Tibial nerve (tissue), 4 donors: ENCODE measurements at places on chromosomes 16 and 17. TPM values are rescaled to one million over a fixed set of nuclear protein-coding genes. Genes with fewer than 3 reads are reported as not detected.

The FAM234A gene
- total RNA-seq: 115 TPM

The LRRC46 gene
- not detected for total RNA-seq

The GPR179 gene
- 0.78 TPM for total RNA-seq

The TADA2A gene
- total RNA-seq: 22.1 TPM

DNA sequence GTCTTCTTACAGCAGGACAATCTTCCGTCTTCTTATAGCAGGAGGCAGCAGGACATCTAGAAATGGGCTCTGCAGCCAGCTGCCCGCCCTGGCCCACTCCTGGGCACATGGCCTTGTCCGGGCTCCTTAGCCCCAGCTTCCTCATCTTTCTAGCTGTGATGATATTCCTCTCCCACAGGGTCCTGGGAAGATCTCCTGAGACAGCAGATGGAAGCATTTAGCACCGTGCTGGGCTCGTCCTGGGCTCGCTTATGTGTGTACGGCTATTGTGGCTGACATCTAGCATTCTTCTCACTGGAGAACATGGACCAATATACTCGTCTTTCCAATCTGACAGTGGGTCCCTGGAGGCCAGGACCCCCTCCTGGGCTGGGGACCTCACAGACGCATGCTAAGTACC lies 48.5 kb downstream of the TIMM22 start:
- no peak overlapping the region for H3K27ac ChIP-seq
- DNase-seq: no peak
- no peak overlapping the region for H3K4me3 ChIP-seq

DNA sequence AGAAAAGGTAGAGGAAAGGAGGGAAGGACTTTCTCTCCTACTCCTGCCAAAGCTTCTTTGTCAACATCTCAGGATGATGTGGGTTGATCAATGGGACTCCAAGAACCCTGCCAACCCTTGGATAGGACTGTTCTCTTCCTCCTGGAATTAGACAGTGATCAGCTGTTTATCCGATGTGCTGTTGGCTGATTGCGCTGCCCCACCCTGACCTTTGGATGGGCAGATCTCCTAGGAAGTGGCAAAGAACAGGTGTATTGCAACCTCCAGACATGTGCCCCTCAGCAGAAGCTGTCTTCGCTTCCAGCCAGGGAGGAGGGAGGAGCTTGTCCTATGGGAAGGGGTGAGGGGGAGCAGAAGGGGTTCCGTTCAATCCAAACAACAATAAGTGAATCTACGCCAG lies 30.5 kb downstream of the SLC5A11 start:
- H3K27me3 ChIP-seq: no peaks in the 10 kb centered on the region
- H3K27ac ChIP-seq: no peak overlapping the region
- DNase-seq: no peak
- no peaks in the 10 kb centered on the region for H3K4me1 ChIP-seq
- no peak overlapping the region for H3K4me3 ChIP-seq

DNA sequence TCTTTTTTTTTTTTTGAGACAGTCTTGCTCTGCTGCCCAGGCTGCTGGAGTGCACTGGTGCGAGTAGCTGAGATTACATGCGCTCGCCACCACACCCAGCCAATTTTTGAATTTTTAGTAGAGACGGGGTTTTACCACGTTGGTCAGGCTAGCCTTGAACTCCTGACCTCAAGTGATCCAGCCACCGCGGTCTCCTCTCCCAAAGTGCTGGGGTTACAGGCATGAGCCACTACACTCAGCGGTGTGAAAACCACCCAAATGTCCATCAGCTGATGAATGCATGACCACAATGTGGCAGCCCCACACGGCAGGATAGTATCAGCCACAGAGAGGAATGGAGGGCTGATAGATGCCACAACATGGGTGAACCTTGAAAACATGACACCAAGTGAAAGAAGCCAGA lies 2.1 kb downstream of the P2RX5 start:
- DNase-seq: no peak
- H3K27me3 ChIP-seq: peaks cover 78% of the 10 kb centered on the region
- no peaks in the 10 kb centered on the region for H3K36me3 ChIP-seq
- H3K4me3 ChIP-seq: no peak overlapping the region

The FOXL1 gene
- 10.5 TPM for total RNA-seq

DNA sequence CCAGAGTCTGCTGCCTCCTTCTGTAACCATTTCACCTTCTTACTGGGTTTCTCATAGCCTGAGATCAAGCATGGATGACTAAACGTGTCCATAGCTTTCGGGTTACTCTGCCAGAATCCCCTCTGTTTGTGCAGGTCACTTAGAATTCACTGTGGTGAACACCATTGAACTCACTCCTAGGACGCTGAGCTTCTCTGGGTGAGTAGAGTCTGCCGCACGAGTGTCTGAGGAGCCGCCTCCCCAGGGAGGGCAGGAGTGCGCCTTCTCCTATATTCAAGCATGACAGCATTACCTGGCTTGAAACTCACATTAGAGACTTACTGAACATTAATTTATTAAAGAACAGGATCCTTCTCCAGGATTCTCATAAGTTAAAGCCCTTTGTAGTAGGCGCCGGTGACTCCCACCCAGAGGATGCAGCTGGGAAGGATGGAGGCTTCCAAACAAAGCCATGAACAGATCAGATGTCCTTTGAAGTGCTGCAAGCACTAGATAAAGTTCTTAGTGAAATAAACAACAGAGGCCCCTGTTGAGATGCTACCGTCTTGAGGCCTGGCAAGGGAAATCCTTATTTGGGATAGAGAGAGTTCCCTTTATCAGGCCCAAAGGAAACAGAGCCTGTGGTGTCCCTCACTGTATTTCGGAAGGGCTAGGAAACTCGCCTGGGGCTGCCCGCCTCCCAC lies 144.6 kb upstream of the PLCG2 start:
- H3K27ac ChIP-seq: no peak overlapping the region
- no peaks in the 10 kb centered on the region for H3K27me3 ChIP-seq
- no peak overlapping the region for H3K4me3 ChIP-seq

DNA sequence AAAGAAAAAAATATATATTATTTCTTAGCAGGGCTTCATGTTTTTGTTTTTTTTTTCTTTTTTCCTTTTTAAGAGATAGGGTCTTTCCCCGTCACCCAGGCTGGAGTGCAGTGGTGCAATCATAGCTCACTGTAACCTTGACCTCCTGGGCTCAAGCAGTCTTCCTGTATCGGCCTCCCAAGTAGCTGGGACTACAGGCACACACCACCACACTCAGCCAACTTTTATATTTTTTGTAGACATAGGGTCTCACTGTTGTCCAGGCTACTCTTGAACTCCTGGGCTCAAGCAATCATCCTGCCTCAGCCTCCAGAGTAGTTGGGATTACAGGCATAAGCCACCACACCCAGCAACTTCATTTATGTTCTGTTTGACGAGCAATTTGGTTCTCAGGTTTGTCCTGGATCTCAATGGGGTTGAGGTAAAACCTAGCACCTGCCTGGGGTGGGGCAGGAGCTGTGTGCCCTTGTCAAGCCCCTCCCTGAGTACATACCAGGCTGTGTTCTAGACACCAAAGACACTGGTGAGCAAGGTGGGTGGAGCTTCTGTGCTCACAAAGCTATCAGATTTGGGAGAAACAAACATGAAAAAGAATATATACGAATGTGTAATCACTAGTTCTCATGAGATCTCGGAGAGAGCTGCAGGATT lies 19.2 kb downstream of the GPT2 start:
- no peak overlapping the region for H3K4me3 ChIP-seq
- H3K4me1 ChIP-seq: no peaks in the 10 kb centered on the region
- no peaks in the 10 kb centered on the region for H3K27me3 ChIP-seq
- no peak overlapping the region for H3K27ac ChIP-seq
- H3K36me3 ChIP-seq: no peaks in the 10 kb centered on the region

DNA sequence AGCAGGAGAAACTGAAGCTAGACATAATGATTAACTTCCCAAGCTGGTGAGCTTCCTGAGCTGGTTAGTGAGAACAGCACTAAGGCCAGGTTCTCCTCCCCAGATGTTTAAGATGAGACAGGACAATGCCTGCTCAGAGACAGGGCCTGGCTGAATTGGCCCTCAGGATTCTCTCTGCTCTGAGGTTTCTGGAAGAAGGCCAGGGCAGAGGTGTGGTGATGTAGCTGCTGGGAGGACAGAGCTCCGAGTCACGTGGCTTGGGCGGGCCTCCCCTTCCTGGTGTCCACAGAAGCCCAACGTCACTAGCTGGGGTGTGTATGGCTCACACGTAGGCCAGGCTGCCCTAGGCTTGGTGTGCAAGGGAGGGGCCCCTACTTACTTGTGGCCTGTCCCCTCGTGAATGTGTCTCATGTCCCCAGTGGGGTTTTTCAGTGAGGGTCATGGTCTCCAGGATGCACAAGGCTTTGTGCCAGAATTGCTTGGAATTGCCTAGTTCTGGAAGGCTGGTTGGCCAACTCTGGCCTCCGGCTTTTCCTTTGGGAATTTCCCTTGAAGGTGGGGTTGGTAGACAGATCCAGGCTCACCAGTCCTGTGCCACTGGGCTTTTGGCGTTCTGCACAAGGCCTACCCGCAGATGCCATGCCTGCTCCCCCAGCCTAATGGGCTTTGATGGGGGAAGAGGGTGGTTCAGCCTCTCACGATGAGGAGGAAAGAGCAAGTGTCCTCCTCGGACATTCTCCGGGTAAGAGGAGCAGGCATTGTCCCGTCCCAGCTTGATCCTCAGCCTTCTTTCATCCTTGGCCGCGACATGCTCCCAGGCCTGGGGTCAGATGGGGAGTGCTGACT lies 3.4 kb downstream of the NOD2 start:
- no peak overlapping the region for H3K4me3 ChIP-seq
- H3K27ac ChIP-seq: peak overlapping the region; percentile 21
- peaks cover 32% of the 10 kb centered on the region for H3K4me1 ChIP-seq
- no peaks in the 10 kb centered on the region for H3K36me3 ChIP-seq

- no peak overlapping the region for H3K27ac ChIP-seq
- no peak overlapping the region for H3K4me3 ChIP-seq
- H3K27me3 ChIP-seq: no peaks in the 10 kb centered on the region
- no peaks in the 10 kb centered on the region for H3K36me3 ChIP-seq
- DNase-seq: no peak
- peaks cover 22% of the 10 kb centered on the region for H3K4me1 ChIP-seq
These were observed 30.2 kb downstream of the AATF start for GRCh38 chr17:36978810-36979564.
